Gastrocnemius medialis (tissue), 4 donors: ENCODE measurements at places on chromosomes 13 and 19. TPM values are rescaled to one million over a fixed set of nuclear protein-coding genes. Genes with fewer than 3 reads are reported as not detected.

DNA sequence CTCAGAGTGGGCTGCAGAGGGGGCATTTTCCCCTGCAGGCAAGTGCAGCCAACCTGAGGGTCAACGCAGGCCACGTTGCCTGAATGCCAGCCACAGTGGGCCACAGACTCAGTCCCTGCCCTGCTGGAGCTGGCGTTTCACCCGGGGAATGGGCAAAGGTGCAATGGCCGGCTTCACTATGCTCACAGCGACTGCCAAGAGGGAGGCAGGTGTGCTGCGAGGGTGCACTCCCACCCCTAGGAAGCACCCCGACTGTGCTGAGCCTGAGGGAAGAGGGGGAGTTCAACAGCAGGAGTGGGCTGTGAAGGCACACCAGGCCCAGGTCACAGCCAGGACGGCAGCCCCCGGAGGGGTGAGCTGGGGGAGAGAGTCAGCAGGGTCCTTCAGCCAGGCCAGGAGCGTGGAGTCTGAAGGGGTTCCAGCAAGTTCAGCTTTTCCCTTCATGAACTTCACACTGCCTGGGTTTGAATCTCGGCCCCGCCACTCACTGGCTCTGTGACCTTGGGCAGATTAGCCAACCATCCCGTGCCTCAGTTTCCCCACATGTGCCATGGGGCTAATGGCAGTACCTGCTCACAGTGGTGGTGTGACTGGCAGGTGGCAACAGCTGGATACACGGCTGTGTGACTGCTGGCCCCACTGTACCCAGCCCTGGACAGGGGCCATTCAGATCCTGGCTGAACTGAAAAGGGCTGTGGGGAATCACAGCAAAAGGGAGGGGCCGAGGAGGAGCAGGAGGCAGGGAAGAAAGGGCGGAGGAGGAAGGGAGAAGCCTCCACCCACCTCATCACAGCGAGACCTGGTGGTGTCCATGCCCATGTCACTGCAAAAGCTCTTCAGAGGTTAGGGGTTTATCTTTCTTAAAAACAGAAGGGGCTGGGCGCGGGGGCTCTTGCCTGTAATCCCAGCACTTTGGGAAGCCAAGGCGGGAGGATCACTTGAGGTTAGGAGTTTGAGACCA is 7.6 kb downstream of the TRAPPC6A start:
- DNase-seq, result no peak

DNA sequence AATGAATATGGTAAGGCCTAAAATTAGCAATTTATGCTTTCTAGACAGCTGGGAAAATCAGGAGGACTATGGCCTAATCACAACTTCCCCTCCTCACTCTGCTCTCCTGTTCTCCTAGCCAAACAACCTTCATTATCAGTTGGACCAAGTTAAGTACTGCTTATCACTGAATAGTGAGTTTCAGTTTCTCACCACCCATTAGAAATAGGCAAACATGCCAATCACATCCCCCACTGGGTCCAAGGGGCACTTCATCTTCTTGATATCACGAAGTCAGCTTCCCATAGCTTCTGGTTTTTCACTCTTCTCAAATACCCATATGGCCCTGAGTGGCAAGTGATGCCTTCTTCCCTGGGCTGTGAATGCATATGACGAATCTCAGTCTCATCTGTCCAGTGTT is 689.6 kb downstream of the SLITRK5 start:
- DNase-seq, result no peak

DNA sequence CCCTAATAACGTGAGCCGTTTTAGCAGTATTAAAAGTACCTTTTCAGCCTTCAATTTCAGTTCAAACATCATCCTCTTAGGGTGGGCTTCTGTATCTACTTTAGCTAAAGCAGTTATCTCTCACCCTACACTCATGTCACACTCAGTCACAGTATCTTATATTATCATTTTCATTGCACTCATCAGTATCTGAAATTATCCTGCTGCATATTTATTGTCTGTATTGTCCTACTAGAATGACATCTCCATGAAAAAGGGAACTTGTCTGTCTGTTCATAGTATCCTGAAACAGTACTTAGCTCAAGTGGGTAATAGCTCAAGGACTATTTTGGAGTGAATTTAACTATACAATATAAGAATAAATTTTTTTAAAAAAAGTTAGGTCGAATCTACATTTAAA is 19.9 kb upstream of the RFC3 start:
- no peak for DNase-seq

- DNase-seq, result no peak
Measured at GRCh38 chr13:52838433-52839107, 9.9 kb downstream of the PCDH8 start.

DNA sequence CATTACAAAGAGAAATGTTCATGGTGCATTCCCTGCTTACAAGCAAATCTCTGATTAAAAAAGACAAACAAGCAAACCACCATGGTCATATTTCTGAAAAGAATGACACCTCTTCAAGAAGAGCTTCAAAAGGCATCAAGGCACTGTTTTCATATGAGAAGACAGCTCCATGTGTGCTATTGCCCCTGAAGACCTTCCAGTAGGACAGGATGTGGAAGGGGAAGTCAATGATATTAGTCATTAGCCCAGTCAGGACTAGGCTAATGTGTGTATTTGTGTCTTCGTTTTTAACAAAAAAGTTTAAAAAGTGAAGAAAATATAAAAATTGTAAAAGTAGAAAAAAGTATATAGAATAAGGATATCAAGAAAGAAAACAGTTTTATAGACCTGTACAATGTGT is 534.7 kb upstream of the ARGLU1 start:
- DNase-seq, result no peak

DNA sequence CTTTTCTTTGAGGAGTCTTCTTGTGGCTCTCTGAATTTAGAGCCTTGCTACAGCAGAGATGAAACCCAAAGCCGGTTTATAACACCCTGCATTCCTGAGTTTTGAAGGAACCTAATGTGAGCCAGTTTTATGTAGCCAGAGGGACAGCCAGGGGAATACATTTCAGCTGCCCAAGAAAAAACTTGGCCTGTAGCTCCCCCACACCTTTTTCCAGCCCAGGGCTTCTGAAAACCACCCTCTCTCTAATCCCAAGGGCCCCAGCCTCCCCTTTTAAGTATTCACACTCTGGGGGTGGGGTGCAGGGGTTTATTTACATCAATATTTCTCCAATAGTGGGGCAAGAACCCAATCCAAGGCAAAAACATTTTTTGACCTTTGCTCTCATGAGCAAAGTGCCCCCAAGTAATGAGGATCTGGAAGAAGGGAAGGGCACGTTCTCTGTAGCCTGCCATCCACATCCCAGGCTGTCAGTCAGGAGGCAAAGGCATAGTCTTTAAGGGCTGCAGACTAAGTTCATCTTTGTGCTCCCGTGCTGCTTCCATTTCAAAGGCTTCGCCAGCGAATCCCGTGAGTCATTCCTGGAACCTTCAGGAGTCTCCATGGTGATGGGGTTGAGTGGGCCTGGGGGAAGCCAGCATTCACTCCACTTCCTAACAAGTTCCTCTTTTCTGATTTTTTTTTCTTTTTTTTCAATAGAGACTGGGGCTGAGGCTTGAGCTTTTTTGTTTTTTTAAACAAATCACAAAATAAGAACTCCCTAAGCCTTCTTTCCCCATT is 33.2 kb upstream of the MEDAG start:
- peak; percentile 59 for DNase-seq

The ZNF699 gene
- 0.87 TPM for total RNA-seq

The PGLYRP1 gene
- not detected for total RNA-seq

The ELSPBP1 gene
- total RNA-seq, result not detected

The NAA16 gene
- 8.2 TPM for total RNA-seq

The KANK2 gene
- 192 TPM for total RNA-seq
